ENCODE measurements at places on chromosomes 5 and 9.

DNA sequence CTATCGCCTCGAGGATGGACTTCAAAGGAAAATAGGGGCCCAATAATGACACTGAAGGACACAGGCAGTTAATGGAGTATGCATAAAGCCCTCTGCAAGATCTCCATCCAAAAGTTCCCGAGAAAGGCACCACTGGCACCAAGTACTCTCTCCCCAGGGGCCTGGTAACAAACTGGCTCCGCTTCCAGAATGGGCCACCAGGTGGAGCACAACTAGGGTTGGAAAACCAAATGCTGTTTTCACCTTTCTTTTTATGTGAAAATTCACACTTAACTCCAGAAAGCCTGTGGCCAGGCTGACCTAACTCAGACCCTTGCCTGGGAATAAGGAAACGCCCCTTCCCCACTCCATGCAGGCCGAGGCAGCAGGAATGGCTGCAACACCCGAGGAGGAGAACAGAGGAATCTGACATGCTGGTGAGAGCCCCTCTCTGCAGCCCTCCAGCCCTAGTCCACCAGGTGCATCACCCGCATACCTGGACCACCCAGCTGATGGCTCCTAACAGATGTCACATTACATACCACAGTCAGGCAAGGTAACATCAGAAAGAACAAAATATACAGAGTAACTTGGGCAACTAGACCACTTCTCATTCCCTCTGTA is 42.8 kb downstream of the CAMSAP1 start:
- DNase-seq, result peak; percentile 78

- DNase-seq, result no peak
Observed at GRCh38 chr9:98101416-98101815, 17.6 kb downstream of the TRIM14 start.

- peak; percentile 86 for DNase-seq
Observed at GRCh38 chr9:15306757-15307522, at the start of gene TTC39B. Gene TTC39B (minus strand): TSS chr9:15307216. CDS start chr9:15307125, 91 bp downstream.

DNA sequence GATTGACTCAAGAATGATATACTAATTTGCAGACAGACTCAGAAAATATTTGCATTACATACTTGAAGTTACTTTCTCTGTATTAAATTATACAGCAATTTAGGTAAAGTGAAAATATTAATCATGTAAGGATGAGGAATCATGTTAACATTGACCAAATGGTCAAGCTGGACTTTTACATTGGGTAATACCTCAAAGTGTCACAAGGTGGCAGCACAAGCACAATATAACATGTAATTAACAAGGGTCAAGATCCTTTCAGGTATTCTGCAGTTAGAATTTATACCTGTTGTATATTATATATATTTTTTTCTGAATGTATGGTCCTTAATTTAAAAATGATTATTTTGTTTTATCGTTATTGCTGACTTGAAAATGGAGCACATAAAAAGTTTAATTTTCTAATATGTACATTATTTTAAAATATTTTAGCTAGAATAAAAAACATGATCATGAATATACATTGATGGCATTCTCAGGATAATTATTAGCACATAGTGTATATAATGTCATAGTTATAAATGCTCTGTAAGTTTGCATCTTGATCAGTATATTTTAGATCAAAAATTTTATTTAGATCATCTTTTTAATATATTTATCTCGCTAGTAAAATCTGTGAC is 8.6 kb downstream of the HAPLN1 start:
- DNase-seq, result no peak

GRCh38 chr9:119357336-119358096 is 11.7 kb downstream of the BRINP1 start:
- no peak for DNase-seq

DNA sequence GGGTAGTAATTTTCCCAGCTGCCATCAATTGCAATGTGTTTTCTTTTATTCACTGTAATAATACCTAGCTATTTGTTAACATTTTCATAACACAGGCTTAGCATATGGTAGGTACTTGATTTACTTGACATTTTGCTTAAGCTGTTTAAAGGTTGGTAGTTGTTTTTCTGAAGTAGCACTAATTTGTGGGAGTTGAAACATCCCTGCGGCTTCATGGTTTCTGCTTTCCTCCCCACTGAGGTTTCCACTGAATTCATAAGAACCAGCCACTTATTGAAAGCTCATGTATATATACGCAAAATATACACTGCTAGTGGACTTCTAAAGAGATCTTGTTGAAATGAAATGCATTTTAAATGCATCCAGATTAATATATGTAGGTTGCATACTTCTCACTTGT is 559.9 kb downstream of the TLE4 start:
- no peak for DNase-seq

DNA sequence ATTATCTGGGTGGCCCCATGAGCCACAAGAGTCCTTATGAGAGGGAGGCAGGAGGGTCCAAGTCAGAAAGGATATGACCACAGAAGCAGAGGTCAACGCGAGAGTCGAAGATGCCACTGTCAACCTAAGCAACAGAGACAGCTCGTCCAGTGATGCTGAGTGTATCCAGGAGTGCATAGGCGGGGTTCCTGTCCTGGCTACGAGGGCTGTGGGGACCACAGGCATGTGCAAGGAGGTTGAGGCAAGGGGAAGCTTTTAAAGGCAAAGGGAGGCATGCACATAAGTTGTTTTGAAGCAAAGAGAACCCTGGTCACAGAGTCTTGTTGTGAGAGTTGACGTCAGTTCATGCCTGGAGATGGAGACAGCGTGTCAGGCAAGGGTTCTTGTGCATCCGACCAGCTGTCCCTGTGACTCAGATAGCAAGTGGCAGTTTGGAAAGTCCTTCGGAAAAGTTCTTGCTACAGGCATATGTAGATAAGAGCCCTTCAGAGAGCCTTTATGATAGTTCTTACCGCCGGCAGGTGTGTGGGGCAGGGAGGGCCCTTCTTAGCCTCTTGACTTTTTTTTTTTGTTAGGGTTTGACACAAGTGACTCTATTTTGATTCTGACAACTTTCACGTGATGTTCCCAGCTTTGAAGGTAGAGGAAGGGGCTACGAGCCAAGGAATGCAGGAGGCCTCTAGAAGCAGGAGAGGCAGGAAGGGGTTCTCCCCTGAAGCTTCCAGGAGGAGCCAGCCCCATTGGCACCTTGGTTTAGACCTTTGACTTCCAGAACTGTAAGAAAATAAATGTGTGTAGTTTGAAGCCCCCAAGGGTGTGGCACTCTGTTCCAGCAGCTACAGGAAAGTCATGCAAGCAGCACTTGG is 66.0 kb upstream of the FCN1 start:
- no peak for DNase-seq

DNA sequence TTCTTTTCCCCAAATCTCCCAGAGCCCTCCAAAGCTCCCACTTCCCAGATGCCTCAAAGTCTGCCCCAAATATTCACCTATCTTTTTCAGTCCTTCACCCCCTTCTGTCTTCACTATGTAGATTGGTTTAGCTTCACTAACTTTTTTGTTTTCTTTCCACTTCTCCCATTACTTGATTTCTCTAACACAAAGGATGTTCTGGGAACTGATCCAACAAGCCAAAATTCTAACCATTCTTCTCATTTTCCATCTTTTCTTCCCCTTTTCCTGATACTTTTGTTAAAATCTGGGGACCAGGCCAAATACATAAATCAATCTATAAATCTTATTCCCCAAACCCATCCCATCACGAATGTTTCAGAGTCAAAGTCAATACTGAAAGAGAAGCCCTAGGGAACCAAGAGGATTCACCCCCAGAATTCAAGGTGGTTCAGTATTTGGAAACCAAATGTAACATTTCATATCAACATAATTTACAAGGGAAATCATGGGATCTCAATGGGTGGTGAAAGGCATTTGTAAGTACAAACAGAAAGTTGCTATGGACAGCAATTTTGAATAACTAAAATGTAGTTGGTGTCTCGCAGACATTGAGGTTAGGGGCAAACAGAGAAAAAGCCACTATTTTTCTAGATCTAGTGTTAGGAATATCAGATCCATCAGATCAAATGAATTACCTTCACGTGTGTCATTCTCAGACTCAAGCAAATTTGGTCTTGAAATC is 35.3 kb downstream of the APTX start:
- no peak for DNase-seq

DNA sequence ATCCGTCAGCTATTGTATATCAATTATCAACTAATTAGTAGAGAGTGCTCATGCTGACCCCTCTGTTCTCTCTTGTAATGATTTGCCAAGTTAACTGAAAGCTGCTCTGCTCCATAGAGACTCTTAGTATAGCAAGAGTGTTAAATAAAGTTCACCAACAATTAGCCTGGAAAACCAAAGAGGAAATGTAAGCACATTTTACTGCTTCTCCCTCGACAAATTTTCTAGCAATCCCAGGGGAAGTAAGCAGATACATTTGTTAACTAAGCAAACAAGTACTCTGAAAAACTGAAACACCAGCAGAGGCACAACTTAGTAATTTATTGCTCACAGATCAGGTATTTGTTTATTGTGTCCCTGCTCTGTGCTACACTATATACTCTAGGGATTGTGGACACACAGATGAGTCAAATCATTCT is 162.2 kb downstream of the GLIS3 start:
- no peak for DNase-seq

- DNase-seq, result no peak
Observed at GRCh38 chr5:138585157-138585556, 10.0 kb upstream of the HSPA9 start.

DNA sequence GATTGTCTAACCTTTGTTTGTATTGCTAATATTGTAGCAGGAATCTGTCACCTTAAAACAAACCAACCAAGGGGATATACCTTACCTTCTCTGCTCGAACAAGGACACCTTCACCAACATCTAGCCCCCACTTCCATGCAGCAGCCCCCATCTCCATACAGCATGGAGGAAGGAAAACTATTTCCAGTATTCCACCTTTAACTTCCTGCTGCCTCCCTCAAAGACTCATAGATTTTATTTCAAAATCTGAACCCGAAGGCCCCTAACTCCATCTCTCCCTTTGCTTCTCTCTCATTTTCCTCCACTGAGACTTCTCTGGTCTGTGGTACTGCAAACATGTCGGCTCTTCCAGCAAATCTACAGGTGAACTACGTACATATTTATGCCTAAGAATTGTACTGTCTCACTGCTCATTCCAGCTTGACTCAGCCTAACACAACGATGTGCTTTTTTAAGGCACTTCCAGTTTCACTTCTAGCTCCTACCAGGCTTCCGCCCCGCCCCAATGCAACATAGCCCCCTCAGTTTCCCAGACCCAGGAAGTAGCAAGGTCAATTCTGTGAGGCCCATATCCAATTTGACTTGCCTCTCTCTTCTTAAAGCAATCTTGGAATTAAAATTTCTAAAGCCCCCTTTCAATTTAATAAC is 70.7 kb upstream of the RNF38 start:
- peak; percentile 79 for DNase-seq

DNA sequence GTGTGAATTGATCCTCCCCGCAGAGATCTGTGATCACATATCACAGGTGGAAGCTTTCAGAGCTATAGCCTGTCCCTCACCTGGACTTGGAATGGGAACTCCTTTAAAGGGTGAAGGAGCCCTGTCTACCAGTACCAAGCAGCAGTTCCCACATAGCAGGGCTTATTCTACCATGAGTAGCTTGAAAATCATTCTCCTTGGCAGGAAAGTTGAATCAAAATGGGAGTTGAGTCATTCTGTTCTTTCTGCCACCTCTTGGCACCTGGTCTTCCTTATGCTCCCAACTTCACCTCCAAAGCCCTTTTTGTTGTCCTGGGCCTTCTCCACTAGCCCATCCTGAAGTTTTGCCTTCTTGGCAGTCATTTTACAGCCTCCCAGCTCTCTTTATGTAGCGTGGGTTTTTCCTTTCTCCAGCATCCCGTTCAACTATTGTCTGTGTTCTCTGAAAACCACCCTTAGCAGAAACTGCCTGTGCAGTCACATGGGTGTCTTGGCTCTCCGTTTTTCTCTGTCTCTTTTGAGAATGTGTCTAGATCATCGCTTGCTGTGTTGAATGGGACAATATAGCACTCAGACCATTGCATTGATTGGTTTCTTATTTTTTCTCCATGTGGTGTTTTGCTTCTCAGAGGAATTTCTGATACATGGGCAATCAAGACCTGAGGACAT is 222.2 kb downstream of the AOPEP start:
- DNase-seq, result no peak

GRCh38 chr5:171450423-171451331 is 31.2 kb downstream of the FGF18 start:
- DNase-seq, result peak; percentile 30

DNA sequence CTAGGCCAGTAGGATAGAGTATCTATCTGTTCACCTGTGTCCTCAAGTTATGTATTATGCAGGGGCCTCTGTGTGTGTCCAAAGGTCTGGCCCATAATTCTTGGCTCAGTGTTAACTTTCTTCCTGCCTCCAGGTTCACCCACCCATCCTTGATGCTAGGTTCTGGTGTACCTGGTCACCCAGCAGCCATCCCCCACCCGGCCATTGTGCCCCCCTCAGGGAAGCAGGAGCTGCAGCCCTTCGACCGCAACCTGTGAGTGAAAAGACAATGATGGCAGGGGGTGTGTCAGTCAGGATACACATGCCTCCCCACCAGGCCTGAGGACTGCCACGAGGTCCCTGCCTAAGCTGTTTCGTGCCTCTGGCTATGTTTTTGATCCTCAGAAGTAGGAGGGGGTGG is 27.6 kb downstream of the TCF7 start:
- peak; percentile 13 for DNase-seq

- DNase-seq, result no peak
Observed at GRCh38 chr9:133275105-133276000, at the start of gene ABO. Gene ABO (minus strand): TSS chr9:133275201.

DNA sequence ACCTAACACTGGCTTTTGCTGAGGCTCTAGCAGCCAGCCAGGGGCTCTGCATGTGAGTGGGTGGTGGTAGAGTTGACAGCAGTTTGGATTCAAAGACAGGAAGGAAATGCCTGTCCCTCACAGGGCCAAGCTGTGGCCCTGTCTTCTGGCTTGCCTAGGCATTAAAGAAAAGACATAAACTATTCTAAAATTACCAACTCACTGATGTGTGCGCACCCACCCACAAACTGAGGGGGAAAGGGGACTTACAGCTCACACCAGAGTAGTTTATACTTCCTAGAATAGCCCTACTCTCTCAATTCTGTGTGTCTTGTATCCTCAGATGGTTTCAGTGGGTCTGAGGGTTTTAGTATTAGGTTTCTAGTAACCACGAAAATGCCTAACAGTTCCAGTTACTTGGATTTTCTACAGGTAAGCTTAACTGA is 18.3 kb upstream of the IL13 start:
- peak; percentile 25 for DNase-seq

GRCh38 chr9:76516350-76516749 is 57.4 kb downstream of the GCNT1 start:
- no peak for DNase-seq
